Kasumi-1 (cell line): ENCODE measurements at places on chromosomes 1 and 21.
A peak's percentile ranks its signal among the peaks of the same experiment; 100 is the strongest.

DNA sequence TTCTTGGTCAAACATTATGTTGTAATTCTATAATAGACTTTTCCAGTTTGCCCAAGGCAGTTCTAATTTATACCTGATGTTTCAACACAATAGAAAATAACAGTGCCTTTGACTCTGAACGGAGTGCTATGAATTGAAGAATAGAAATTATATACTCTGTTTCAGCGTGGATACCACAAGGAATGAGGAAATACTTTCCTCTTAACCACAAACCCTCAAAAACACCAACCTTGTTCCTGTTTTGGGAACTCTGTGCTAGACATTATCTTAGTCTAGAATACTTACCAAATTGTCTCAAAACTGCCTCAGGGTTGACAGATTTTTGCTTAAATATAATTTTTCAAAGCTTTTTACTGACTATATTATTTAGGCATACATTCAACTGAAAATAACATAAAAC, 1629.3 kb downstream of the MRPL39 start:
- DNase-seq: peak; percentile 73

GRCh38 chr1:227948493-227949260, 945 bp upstream of the WNT9A start:
- DNase-seq: no peak

GRCh38 chr1:3879099-3879498, 21.0 kb downstream of the C1orf174 start:
- DNase-seq: no peak

DNA sequence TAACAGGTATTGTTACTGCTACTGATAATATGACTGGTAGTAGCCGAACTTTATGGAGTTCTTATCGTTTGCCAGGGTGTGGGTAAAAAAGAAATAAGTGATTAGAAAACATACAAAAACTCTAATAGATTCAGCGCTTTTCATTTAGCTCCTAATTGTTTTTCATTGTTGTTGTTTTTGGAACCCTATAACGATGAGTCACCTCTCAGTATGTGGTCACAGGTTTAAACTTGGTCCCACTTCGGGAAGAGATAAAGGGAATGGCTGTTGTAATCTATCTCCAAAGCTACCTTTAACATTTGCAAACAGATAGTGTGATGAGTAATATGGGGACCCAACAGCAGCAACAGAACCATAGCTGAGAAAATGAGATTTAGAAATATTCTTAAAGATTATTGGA, 62.7 kb upstream of the BCL10 start:
- no peak for DNase-seq

- DNase-seq: no peak
These were observed 10.5 kb upstream of the TNFRSF25 start for GRCh38 chr1:6476483-6476882.

DNA sequence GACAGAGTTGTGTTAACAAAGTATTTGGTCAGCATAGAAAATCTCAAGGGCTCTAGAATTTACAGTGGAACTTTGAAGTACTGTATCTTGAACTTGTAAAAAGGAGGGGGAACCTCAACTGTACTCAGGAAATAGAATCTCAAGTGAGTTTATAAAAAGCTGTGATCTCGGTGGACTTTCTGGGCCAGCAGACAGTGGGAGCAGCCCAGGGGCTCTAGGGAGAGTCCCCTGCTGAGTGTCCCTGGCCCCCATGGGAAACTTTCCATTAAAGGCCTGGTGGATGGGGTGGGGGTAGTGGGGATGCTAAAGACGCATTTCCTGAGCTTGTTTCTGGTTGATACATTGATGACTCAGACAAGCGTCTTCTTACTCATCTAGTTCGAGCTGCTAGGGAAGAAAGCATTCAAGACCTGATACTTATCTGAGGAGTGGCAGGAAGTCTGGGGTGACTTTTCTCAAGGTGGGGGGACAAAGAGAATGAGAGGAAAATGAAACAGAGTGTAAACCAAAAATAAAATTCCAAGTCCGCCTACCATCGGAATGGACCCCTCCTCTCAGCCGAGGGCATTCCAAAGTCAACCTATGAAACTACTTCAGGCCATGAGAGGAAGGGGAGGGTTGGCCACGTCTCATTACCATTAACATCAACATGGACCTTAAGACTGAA, 65.5 kb downstream of the NID1 start:
- peak; percentile 36 for DNase-seq

- no peak for DNase-seq
These were observed 190.9 kb upstream of the ADGRL4 start for GRCh38 chr1:79197421-79197820.

- no peak for DNase-seq
These were observed 25.2 kb upstream of the SUCO start for GRCh38 chr1:172507741-172508140.

- no peak for DNase-seq
These were observed 20.1 kb downstream of the EPS15 start for GRCh38 chr1:51498924-51499323.

GRCh38 chr21:15614766-15615165, 115.0 kb upstream of the USP25 start:
- no peak for DNase-seq

GRCh38 chr1:147735423-147735822, 25.0 kb downstream of the GJA5 start:
- DNase-seq: no peak
